SW 1271 (cell line): ENCODE measurements at places on chromosomes 1 and 21.
A peak's percentile ranks its signal among the peaks of the same experiment; 100 is the strongest.

DNA sequence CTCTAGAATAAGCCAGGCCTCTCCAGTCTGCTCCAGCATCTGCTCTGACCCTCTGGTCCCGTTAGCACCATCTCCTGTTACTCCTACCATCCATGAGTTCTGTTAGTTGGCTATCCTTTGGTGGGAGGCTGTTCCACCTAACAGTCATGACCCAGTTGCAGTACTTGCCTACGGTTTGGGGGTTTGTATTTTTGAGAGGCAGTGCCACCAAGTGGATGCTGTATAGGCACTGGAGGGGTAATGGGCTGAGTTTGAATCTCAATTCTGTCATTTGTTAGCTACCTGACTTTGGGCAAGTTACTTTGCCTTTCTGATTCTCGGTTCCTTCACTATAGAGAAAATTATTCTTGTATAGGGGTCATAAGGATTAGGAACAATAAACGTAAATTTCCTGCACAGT, 12.1 kb upstream of the C8B start:
- DNase-seq = no peak

DNA sequence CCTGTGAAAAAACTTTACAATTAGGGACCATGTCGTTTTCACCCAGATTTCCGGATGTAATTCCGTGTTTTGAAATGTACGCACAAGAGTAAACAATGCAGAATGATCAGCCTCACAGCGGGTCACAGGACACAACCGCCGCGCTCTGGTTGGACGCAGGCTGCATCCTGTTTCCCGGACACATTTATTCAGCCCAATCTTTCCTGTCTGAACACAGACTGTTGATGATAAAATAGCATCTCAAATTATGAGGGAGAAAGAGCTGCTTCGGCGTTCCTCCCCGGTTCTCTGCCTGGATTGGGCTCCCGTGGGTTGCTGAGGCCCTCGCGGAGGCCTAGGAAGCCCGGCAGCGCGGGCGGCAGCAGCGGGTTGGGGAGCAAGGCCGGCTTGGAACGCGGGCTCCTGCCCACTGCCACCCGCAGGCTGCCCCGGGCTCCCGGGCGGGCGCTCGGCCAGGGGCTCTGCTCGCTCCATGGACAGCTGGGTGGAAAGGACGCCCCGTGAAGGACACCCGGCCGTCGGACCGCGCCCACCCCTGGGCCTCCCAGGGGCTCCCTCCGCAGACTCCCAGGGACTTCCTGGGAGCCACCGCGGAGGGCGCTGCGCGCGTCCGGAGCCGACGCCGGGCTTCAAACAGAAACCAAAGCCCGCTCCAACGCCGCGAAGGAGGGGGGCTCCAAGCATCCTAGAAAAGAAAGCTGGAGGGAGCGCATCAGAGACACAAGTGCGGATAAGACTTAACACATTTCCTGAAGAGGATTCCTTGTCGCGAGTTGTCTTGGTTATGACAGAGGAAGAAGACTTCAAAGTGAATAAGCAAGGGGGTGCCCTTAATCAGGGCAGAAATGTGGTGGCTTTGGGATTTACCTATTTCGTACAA, 122.3 kb downstream of the ESRRG start:
- DNase-seq = no peak

DNA sequence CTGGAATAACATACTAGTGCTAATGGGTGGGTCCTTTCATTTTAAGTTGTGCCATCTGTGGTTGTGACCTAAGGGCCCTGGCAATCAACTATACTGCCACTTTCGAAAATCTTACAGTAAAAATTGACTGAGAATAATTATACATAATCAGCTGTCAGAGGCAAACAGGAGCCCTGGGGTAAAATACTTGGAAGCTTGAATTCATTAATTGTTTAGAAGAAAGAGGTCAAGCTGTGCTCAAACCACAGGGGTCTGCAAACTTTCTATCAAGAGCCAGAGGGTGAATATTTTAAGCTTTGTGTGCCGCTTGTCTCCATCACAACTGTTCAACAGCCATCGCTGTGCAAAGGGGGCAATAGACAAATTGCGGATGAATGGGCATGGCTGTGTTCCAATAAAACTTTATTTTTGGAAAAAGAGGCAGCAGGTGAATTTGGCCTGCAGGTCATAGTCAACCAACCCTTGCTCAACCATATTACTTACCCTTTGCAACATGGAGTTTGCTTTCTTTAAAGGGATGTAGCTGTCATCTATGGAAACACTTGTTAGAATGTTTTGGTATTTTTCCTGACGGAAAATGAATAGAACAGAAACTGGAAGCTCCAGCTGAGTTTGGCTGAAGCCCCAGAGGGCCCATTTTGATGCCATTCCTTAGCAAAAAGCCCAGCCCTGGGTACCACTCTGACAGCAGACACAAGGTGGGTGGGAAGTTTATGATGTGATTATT, 35.7 kb upstream of the USP1 start:
- DNase-seq = no peak

GRCh38 chr1:113416496-113416895, 26.2 kb downstream of the MAGI3 start:
- DNase-seq = no peak

DNA sequence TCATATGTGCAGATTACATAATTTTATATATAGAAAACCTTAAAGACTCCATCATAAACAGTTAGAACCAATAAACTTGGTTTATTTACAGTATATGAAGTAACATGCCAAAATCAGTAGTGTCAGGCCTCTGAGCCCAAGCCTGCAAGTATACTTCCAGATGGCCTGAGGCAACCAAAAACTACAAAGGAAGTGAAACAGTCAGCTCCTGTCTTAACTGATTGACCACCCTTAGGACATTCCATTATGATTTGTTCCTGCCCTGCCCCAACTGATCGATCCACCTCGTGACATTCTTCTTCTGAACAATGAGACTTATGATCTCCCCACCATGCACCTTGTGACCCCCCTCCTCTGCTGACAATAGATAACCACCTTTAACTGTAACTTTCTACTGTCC, 630.3 kb downstream of the AMY1C start:
- DNase-seq = peak; percentile 9

- DNase-seq = no peak
Measured at GRCh38 chr1:211609120-211610024, 30.4 kb upstream of the SLC30A1 start.

GRCh38 chr1:42453386-42453785, 2.4 kb downstream of the ZMYND12 start:
- no peak for DNase-seq

- no peak for DNase-seq
Measured at GRCh38 chr1:175409938-175410337, 217.4 kb upstream of the KIAA0040 start.

- no peak for DNase-seq
Measured at GRCh38 chr1:207346513-207346912, 25.0 kb downstream of the CD55 start.

DNA sequence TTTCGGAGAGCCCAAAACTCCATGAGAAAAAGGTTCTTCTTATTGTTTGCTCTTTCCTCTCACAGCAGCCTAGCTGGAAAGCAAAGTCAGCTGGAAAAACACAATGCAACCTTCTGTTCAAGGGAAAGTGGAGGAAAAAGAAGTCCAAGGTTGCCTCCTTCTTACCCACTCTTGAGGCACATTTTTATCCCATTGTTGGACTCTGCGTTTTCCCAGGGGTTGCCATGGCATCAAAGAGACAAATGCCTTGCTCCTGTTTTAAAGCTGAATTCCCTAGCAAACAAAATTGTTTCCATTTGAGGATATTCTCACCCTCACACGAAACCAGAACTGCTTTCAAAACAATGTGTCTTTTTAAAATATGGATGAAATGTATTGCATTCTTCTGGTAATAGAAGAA, 45.1 kb upstream of the PALMD start:
- no peak for DNase-seq

DNA sequence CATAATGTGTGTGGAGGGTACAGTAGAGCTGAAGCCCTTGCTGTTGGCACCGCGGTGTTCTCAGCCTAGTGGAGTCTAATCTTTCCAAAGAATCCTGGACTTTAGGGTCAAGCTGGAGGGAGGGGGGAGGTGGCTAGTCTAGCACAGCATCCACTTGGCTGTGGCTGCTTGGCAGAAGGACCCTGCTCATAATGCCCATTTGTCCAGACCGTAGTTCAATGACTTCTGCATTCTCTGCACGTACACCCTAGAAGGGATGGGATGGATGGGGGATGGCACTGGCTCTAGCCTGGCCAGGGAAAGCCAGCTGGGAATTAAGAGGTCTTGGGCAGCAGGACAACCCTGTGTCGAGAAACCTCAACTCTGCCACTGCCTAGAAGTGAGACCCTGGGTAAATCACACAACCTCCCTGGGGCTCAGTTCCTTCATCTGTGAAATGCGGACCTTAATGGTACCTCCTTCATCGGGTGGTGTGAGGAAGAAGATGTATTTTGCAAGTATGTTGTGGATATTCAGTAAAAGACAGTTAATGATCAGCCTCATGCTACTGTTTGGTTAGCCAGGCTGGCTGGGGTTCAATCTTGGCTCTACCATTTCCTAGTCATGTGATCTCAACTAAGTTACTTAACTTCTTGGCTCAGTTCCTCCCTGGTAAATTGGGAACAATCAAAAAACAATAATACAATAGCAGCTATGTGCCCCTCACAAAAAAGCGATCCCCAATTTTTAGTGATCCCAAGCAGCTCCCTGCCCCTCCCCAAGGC, 27.2 kb upstream of the CLIC4 start:
- DNase-seq = no peak

DNA sequence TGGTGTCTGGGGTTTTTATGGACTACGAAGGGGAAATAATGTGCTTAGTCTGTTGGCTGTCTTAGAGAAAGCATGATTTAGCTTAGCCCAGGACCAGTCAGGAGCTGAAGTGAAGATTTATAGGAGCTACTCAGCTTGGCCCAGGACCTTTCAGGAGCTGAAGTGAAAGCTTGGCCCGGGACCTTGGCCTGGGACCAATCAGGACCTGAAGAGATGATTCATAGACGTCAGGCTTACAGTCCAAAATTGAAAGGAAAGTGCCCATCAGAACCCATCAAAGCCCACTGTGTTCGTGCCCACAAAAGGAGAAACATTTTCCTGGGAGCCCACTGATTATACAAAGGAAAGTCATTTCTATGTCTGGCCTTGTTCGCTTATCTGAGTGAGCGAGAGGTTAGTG, 35.6 kb downstream of the MSTO1 start:
- DNase-seq = no peak

- no peak for DNase-seq
Measured at GRCh38 chr1:171969813-171970212, 128.5 kb downstream of the DNM3 start.
